ENCODE measurements at places on chromosomes 11 and 22. TPM values are rescaled to one million over a fixed set of nuclear protein-coding genes. Genes with fewer than 3 reads are reported as not detected.
A peak's percentile ranks its signal among the peaks of the same experiment; 100 is the strongest.

GRCh38 chr22:34587357-34588356, 478.3 kb upstream of the ISX start:
- no peak for DNase-seq

LYVE1 gene
- 70.8 TPM for total RNA-seq

TCN2 gene
- total RNA-seq: 21.4 TPM

SCUBE2 gene
- total RNA-seq: 3.7 TPM

DNA sequence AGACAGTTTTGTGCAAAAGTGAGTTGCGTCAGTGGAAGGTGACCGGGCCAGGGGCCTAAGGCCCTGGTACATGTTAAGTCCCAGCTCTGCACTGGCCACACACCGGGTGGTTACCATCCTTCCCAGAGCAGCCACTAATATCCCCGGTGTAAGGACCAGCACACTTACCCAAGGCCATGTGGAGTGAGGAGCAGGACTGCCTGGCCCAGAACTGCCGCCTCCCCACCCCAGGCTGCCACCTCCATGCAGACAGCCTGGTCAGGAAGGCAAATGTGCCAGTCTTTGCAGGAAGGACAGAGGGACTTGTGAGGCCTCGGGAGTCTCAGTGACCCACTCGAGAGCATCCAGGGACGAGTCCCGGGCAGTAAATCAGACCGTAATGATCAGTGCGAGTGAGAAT, 102.9 kb downstream of the MORC2 start:
- DNase-seq: no peak

DNA sequence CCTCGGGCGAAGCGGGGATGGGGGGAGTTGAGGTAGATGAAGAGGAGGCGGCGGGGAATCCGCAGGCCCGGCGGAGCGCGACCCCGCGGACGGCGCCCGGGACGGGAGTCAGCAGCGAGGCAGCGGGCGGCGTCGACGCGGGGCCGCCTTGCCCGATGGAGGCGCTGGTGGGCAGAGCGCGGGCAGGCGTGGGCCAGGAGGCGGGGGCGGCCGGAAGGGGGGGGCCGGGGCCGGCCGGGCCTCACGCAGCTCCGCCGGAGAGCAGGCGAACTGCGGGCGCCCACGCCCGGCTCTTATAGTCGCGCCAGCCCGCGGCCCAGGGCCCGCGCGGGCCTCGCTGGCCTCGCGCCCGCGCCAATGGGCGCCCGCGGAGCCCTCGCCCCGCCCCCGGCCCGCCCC, at the start of gene IGF2:
TSS of gene IGF2 (minus strand) at position 267 of the 399 bp plus-strand sequence. CDS start 3,866 bp downstream, outside the sequence.
- DNase-seq: peak; percentile 51

- no peak for DNase-seq
Measured at GRCh38 chr11:33396361-33396760, 139.2 kb downstream of the HIPK3 start.

CHRM1 gene
- total RNA-seq: 1.1 TPM

- peak; percentile 8 for DNase-seq
Measured at GRCh38 chr11:13680501-13681264, 12.2 kb downstream of the FAR1 start.
